ELR (cell line): ENCODE measurements at places on chromosomes 1 and 21.

DNA sequence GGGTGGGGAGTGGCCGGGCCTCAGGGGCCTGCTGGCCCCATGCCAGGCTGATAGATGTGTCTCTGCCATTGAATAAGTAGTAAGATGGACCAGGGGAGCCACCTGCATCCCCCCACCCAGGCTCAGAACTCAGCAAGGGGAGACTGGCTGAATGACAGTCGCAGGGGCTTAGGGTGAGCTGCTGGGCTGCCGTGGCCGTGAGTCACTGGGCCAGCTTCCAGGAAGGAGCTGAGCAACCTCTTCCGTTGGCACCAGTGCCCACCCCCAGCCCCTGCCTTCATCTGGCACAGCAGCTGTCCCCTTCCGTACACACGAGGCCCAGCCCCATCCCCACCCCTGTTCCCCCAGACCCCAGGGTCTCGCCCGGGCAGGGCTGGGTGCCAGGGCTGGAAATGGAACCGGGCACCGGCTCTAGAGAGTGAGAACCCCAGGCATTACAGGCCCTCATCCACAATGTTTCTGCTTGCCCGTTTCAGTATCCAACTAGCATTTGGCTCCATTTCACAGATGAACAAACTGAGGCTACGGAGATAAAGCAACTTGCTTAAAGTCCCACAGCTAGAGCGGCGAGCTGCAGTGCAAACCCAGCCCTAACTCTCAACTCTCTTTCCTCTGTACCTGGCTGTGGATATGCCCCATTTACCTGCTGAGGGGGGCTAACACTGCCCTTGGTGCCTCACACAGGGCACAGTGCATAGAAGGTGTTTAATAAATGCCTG lies 10.2 kb downstream of the WNT4 start:
- DNase-seq, result peak; percentile 73

DNA sequence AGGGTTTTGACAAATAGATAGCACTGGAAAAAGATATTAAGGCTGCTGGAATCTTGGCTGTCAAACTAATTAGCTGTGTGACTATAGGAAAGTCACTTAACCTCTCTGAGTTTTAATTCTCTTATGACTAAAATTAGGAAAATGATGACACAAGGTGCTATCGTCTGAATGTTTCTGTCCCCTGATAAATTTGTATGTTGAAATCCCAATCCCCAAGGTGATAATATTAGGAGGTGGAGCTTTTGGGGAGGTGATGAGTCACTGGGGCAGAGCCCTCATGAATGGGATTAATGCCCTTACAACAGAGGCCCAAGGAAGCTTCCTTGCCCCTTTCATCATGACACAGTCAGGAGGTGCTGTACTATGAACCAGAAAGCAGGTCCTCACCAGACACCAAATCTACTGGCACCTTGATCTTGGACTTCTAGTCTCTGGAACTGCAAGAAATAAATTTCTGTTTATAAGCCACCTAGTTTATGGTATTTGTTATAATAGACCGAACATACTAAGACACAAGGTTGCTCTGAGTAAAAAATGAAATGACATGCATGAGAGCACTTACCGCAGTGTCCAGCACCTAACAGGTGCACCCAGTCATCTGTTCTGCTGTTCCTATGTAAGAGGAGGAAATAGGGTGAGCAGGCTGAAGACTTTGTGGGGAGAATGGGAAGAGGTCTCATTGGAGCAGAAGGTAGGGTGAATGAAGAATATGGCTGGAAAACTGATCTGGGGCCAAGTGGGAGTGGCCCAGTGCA lies 26.3 kb upstream of the DISP1 start:
- no peak for DNase-seq

DNA sequence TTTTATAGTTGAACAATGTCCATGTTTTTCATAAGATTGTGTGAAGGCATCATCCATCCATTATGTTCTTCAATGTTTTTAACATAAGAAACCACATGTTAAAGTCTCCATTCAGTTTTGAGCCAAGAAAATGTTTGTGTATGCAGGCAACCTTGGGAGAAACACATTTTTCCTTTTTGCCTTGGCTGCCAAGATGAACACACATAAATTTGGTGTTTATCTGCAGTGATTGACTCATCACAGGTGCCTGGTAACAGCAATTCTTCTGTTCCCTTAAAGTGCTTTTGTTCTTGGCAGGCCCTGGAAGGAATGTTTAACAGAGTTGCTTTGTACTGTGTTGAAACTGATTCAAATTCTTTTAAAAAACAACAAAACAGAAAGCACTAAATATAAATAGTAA lies 709.9 kb upstream of the ADGRL4 start:
- no peak for DNase-seq

GRCh38 chr21:30717105-30717504 lies 1.5 kb downstream of the KRTAP21-3 start:
- DNase-seq, result no peak

- DNase-seq, result peak; percentile 64
Measured at GRCh38 chr1:226737819-226738420, 1.2 kb downstream of the ITPKB start.

DNA sequence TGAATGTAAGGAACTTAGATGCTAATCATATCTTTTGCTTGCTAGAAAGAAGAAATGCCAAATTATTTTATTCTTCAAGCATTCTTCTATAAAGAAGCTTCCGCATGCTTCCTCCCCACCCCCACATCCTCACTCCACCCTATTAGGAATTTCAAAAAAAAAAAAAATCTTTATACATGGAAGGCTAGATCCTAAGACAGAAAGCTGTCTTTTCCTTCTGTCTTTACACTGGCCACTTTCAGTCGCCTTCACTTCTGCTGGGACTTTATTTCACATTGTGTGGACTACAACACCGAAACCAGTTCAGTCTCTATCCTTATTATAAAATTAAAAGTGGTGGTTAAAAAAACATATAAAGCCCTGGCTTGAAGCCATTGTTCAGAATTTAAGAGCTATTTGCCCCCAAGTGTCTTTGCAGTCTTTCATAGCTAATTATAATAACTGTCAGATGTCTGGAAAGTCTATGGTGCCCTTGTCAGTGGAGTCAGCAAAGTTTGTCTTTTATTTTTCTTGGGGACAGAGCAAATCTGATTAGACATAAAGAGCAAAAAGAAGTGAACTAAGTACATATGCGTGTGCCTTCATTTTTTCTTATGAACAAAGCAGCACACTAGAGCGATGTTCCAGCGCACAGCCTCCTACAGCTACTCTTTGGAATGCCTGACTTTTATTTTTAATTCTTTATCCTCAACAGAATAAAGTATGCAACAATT lies 297.7 kb downstream of the PTPRC start:
- DNase-seq, result peak; percentile 66

GRCh38 chr1:66400660-66401059 lies 133.3 kb upstream of the SGIP1 start:
- no peak for DNase-seq

DNA sequence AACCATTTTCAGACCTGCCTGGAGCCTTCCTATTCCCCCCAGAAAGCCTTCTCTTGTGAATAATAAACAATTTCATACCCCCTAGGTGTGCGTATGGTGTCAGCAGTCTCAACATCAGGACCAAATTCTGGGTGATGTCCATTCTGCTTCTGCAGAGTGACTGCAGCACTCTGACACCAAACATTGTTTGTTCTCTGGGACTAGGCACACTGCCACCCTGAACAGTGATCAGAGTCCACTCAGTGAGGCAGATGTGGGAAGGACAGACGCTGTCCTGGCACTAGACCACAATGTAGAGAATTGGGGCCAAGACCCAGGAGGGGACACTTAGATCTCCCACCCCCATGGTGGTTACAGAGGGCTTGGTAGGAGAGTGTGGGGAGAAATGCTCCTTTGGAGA lies 175.1 kb downstream of the BACH1 start:
- no peak for DNase-seq

- no peak for DNase-seq
Measured at GRCh38 chr1:18343581-18343980, 137.1 kb upstream of the KLHDC7A start.

GRCh38 chr1:198168227-198168626 lies 11.4 kb downstream of the NEK7 start:
- peak; percentile 66 for DNase-seq

DNA sequence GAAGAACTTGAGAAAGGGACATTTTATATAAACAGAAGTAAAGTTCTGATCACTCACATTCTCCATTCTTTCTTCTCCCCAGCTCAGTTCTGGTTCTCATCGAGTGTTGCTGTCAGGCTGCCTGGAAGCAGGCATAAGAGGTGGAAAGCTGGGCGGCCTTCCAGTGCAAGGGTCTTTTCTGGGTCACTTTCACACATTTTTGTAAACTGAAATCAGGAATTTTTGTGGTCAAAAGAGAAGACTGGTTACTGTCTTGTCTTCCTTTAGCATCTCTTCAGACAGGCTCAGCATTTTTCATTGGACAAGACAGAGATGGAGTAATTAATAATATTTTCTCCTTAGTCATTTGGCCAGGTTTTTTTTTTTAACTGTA lies 93.7 kb downstream of the CTH start:
- peak; percentile 54 for DNase-seq

- DNase-seq, result peak; percentile 83
Measured at GRCh38 chr1:206461602-206462455, 8.4 kb upstream of the IKBKE start.

DNA sequence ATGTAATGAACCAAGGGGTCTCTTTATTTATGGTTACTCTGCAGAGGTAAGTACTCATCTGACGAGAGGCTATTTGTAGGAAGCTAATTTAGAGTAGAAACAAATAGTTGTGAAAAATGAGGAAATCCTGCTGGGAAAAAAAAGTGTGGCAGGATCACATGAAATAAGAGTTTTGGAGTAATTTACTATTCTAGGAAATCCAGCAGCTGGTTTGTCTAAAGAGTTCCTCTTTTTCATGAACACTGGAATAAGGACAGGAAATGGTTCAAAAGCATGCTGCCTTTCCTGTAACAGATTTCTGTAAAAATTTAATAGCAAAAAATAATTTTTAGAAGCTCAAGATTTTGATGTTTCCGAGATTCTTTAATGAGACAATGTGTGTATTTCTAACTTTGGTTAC lies 177.3 kb downstream of the CHRM3 start:
- no peak for DNase-seq

DNA sequence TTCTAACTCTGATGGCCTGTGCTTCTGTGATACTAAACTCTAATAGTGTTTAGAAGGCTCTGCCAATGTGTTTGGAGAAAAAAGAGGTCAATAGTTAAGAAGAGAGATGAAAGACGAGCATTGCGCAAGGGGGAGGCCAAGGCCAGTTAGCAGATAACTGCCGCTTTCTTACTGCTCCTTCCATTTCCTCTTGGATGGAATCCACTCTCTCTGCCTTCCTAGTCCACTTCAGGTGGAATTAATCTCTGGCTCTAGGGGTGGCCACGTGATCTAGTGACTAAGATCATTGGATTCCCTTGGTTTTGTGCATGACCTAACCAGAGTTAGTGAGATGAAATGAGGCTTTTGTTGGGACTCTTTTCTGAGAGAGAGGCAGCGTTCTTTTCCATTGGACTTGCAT lies 148.3 kb downstream of the ACTL8 start:
- DNase-seq, result no peak

GRCh38 chr1:155013632-155014031 lies 11.0 kb downstream of the ZBTB7B start:
- no peak for DNase-seq
